ENCODE measurements at places on chromosomes 2 and 18.
A peak's percentile ranks its signal among the peaks of the same experiment; 100 is the strongest.

- DNase-seq, result peak; percentile 94
Measured at GRCh38 chr2:85589982-85590791, 5.4 kb upstream of the RNF181 start.

DNA sequence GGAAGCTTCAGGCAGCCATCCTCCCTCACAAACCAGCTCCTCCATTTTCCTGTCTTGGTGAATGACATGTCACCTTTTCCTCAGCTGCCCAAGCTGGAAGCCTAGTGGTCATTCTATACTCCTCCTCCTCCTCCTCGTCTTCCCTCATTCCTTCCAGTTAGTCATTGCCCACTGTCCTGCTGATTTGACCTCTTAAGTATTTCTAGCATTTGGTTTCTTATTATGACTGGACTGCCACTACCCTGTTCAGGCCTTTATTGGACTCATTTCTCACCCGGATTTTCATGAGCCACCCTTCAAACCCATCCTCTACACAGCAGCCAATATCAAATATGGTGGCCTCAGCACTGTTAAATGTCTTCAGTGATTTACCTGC lies 21.9 kb upstream of the MGAT5 start:
- peak; percentile 63 for DNase-seq

DNA sequence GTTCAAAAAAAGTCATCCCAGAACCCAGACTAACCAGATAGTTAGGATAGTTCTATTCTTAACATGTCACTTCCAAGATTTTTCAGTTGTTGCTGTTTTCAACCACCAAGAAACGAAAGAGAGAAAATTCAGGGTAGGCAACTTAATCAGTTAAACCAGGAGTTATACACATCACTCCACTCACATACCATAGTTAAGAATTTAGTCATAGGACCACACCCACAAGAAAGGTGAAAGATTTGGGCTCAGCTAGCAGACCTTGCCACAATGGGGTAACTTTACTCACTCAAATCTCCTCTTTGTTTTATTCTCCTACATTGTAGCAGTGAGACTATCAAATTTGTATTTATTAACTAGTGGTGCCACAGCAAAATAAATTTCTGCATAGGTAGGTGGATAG lies 473.6 kb downstream of the NUP35 start:
- no peak for DNase-seq

DNA sequence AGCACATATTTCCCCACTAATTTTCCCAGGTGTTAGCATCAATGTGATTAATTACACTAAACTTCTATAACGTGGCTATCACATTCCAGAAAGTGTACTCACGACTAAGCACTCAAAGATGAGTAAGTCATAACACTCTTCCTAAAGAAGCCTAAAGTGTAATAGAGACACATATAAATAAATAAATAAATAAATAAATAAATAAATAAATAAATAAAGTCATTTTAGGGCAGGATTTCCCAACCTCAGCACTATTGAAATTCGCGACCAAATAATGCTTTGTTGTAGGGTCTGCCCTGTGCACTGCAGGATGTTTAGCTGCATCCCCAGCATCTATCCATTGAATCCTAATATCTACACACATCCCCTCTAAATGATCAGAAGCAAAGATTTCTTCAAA lies 390.9 kb downstream of the CDH7 start:
- no peak for DNase-seq

GRCh38 chr2:15112216-15112615 lies 448.9 kb downstream of the NBAS start:
- DNase-seq, result no peak

GRCh38 chr2:7007846-7008741 lies 90.9 kb downstream of the RNF144A start:
- no peak for DNase-seq

DNA sequence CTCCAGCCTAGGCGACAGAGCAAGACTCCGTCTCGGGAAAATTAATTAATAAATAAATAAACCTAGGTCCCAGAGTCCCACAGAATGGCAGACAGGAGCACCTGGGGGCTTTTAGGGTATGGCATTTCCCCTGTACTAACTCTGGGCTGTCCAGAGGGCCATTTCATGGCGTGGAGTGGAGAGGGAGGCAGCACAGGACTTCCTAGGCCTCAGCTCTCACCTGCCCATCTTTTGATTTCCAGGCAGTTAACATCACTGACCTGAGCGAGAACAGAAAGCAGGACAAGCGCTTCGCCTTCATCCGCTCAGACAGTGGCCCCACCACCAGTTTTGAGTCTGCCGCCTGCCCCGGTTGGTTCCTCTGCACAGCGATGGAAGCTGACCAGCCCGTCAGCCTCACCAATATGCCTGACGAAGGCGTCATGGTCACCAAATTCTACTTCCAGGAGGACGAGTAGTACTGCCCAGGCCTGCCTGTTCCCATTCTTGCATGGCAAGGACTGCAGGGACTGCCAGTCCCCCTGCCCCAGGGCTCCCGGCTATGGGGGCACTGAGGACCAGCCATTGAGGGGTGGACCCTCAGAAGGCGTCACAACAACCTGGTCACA lies 5.1 kb downstream of the IL1RN start:
- DNase-seq, result no peak

GRCh38 chr18:13003466-13003896 lies 12.3 kb downstream of the CEP192 start:
- peak; percentile 20 for DNase-seq

GRCh38 chr18:43825768-43826167 lies 548.5 kb upstream of the SYT4 start:
- DNase-seq, result no peak

DNA sequence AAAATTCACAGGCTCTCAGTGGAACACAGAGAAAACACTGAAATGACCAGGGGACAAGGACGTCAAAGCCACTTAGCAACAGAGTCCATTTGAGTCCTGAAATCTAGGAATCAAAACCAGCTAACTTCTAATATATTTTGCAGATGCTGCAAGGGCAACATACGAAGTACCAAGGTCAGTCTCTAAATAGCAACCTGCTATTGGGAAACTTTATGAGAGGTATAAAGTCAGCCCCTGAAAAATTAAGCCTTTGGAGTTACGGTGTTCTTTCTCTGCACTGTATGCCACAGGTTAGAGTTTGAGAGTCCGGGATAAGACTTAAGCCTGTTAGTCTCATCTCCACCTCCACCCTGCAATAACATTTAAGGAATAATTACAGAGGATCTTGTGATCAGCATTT lies 13.3 kb downstream of the NPC1 start:
- DNase-seq, result no peak

DNA sequence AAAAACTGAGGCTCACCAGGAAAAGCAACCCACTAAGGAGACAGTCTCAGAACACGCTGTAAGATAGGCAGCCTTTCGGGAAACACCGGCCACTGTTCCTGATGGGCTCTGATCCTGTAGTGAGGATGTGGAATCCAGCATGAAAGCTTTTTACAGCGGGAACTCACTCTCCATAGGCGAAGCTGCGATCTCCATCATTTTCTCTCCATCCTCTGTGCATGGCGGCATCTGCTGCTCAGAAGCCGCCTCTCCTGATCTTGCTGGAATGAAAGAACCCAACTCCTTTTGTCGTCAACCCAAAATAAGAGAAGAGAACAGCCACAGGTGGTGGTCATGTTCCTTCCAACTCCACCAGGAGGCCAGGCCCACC lies 49.9 kb downstream of the TMEM18 start:
- DNase-seq, result no peak

DNA sequence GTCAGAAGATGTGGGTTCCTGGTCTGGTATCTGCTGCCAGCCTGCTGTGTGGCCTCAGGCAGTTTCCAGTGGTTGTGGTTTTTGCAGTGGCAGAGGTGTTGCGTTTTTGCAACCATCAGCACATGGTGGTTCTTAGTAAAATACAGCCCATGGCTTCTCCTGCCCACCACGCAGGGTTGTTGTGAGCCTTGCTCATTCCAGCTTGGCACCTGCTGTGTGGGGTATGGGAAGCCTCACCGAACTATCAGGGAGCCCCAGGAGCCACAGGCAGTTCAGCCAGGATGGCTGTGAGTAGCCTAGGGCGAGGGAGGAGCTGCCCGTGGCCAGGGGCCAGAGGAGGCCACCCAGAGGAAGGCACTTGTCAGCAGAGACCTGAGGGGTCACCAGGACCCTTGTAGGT lies 9.8 kb downstream of the ARID5A start:
- DNase-seq, result no peak

DNA sequence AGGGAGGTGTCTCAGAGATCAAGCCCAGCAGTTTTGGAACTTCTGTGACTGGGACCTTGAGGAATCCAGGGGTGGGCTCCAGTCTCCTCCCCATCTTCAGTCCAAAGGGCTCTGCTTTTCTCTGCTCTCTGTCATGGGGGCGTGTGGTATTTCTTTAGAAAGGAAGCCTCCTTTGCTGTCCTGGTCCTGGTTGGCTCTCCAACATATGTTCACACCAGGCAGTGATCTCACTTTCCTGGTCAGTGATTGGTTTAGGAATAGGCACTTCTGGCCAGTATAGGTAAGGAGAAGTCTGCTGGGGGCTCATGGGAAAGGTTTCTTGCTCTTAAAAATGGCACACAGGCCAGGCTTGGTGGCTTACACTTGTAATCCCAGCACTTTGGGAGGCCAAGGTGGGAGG lies 115.5 kb upstream of the HAAO start:
- no peak for DNase-seq

- DNase-seq, result no peak
Measured at GRCh38 chr18:49226243-49227000, 234.0 kb downstream of the DYM start.

DNA sequence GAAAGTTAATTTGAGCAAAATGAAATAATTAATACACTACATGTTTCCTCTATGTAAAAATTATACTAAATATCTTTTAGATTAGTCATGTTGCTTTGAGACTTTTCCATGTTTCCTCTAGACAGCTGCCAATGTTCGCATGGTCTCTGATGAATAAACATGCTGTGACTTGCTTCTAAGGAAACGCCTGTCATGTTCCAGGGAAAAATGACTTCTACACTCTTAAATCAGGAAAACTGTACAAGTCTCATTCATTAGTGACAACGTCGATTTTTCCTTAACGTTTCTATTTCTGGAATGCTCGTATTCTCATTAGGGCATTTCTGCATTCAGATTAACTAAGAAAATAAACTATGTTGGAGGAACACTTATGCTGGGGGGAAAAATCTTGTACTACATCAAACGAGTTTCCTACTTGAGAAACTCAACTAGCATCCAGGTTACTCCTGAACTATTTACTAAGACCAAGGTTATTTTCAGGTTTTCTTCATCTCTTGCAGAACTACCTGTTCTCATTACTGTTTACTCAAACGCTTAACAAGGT lies 1.6 kb downstream of the COBLL1 start:
- DNase-seq, result no peak

DNA sequence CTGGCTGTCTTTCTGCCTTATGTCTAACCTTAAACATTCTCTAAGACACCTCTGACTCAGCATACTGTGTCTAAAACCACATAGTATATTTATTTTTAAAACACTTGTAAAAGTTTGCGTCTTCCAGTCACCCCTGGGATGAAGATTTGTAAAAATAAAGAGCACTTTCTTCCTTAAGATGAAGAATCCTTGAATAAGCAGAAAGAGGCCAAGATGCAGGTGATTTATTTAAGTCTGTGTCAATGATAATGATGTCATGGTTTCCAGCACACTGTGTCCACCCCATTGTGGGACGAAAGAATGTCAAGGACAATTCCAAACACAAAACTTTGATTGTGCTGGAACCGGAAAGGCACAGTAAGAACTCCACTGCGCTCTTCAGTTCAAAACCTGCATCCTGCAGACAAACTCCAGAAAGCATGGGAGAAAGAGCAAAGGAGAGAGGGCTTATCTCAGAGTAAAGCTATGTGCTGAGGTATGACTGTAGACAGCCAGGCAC lies 92.9 kb downstream of the ZEB2 start:
- DNase-seq, result no peak

DNA sequence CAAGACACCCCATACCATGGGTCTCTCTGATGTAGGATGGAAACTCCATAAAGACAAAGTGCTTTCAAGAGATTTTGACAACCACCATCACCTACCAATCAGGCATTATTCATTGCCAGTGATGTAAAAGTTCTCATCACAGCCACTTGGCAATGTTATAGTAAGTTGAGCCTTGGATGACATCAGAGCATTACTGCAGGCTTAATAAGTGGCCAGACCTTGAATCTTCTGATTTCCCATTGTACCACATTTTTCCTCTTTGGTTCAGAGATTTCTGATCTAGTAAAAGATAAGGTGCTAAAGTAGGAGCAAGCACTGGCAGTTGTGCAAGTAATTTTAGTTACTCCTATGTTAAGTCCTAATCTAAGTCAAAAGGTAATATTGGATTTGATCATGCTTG lies 36.5 kb downstream of the OSR1 start:
- no peak for DNase-seq

DNA sequence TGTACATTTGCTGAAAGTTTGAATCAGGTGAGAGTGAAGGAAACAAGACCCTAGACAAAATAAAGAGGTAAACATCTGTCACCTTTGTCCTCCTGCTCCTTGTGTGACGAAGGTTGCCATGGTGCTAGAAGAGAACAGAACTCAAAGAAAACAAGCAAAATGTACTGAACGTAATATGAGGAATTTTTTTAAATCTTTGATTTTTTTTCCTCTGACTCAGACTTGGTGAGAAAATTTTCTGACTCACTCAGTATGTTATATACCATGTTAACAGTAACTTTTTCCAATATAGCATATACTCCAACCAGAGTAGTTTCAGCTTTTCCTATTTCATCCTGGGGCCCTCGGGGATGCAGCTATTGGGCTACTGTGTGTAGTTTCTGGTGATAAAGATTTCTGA lies 2114.6 kb upstream of the PIK3C3 start:
- DNase-seq, result no peak

DNA sequence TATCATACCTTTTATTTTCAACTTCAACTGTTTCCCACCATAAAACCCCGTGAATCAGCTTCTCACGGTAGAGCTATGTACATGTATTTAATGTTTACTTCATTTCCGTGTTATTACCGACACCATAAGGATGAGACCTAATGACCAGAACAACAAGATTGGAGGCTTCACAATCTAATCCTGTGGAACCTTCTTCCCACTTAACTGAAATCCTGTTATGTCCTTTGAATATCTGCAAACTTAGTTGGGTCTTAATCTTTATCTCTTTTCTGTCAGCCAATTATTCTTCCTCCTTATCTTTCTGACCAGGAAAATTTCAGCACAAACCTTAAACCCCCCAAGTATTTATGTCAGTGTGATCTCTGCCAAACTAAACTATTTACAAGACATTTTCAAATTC lies 214.4 kb downstream of the TMX3 start:
- no peak for DNase-seq

DNA sequence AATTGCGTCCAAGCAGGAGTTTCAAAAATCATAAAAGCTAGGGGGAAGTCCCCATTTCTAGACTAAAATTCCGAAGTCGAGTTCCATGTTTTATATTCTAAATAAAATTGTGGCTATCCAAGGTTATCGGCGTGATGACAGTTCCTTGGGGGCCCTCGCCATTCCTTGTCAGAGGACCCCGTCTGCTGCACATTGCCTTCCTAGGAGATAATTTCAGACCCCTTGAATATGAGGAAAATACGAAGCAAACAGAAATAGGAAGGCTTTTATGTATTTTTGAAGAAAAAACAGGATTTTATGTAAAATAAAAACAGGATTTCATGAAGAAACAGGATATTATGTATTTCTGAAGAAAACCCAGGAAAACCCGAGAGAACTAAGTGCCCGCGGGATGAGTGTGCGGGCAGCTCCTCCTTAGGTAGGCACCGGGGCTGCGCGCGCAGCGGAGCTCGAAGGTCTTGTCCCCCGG lies 465 bp upstream of the PLEKHA3 start:
- DNase-seq, result no peak
